ENCODE measurements at places on chromosomes 2 and 18.

- peak; percentile 43 for DNase-seq
- no peak overlapping the region for H3K27ac ChIP-seq
- H3K27me3 ChIP-seq, result no peaks in the 10 kb centered on the region
- H3K4me1 ChIP-seq, result no peaks in the 10 kb centered on the region
- no peak overlapping the region for H3K4me3 ChIP-seq
Measured at GRCh38 chr2:6352906-6353515, 512.7 kb downstream of the CMPK2 start.

DNA sequence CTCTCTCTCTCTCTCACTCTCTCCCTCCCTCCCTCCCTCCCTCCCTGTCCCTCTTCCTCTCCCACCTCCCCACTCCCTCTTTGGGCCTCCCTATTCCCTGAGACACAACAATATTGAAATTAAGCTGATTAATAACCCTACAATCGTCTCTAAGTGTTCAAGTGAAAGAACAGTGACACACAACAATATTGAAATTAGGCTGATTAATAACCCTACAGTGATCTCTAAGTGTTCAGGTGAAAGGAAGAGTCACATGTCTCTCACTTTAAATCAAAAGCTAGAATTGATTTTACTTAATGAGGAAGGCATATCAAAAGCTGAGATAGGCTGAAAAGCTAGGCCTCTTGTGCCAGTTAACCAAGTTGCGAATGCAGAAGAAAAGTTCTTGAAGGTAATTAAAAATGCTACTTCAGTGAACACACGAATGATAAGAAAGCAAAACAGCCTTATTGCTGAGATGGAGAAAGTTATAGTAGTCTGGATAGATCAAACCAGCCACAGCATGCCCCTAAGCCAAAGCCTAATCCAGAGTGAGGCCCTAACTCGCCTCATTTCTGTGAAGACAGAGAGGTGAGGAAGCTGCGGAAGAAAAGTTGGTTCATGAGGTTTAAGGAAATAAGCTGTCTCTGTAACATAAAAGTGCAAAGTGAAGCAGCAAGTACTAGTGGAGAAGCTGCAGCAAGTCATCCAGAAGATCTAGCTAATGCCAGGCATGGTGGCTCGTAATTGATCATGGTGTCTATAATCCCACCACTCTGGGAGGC is 21.3 kb downstream of the MALT1 start:
- DNase-seq, result no peak
- H3K27me3 ChIP-seq, result 0 out of 2 replicates have a peak, but pooled peaks cover 3% of the 10 kb centered on the region

GRCh38 chr2:223383315-223383714 is 218.8 kb downstream of the SCG2 start:
- peaks cover 13% of the 10 kb centered on the region for H3K4me1 ChIP-seq
- H3K27ac ChIP-seq, result no peak overlapping the region
- H3K36me3 ChIP-seq, result no peaks in the 10 kb centered on the region
- H3K4me3 ChIP-seq, result no peak overlapping the region
- H3K27me3 ChIP-seq, result no peaks in the 10 kb centered on the region

DNA sequence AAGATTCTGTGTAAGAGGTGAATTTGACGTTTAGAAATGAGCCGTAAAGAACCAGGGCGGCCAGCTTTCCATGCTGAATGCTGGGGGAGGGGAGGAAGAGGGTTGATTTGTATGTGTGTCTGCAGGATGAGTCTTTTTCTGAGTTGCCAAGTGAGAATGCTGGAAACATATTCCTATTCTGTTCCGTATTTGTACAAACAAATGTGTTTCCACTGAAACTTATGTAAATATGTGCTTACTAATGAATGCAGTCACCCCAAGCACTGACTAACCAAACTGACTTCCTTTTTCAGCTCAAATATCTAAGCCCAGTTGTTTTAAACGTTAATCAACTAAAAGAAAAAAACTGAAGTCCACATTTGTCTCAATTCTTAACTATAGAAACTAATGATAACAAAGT is 74.9 kb upstream of the APCDD1 start:
- peak overlapping the region; percentile 97 for H3K27ac ChIP-seq
- DNase-seq, result peak; percentile 85
- H3K27me3 ChIP-seq, result peaks cover 2% of the 10 kb centered on the region
- H3K36me3 ChIP-seq, result 0 out of 2 replicates have a peak, but pooled peaks cover 7% of the 10 kb centered on the region
- peaks cover 83% of the 10 kb centered on the region for H3K4me1 ChIP-seq

- H3K27me3 ChIP-seq, result peaks cover 40% of the 10 kb centered on the region
- no peak overlapping the region for H3K4me3 ChIP-seq
- peaks cover 10% of the 10 kb centered on the region for H3K4me1 ChIP-seq
- no peak for DNase-seq
Measured at GRCh38 chr2:96112501-96113366, 3.6 kb downstream of the ADRA2B start.

DNA sequence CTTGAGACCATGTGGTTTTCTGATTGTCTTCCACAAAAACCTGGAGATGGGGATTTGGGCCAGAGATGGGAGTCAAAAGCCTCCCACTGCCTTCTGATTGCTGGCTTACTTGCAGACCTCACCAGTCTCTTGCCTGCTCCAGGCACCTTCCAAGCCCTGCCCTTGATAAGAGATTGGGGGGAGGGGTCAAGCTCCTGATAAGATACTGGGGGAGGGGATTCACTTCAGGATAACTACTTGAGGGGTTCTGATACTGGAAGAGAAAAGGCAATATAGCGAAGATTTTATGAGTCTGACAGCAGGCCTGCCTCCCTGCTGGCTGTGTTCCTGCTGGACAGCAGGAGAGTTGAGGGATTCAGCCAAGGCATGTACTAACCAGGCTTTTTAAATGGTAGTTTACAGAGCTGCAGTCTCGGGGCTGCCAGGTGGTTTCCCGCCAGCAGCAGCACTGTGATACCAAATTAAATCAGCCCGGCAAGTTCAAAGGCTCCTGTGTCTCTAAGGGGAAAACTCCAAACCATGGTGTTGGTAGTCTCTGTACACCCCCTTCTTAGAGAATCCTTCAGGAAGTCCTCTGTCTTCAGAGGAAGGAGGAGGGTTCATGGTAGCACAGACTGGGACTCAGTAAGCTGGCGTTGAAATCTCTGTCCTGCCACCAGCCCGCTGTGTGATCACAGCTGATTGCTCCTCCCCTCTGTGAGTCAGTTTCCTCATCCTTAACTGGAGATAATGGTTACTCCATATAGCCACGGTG is 58.3 kb downstream of the FBXO36 start:
- H3K4me3 ChIP-seq, result peak overlapping the region; percentile 66
- peaks cover 11% of the 10 kb centered on the region for H3K4me1 ChIP-seq
- H3K36me3 ChIP-seq, result no peaks in the 10 kb centered on the region
- H3K27me3 ChIP-seq, result peaks cover 2% of the 10 kb centered on the region

- H3K4me3 ChIP-seq, result peak overlapping the region; percentile 40
- no peaks in the 10 kb centered on the region for H3K27me3 ChIP-seq
- H3K27ac ChIP-seq, result peak overlapping the region; percentile 62
- peak; percentile 33 for DNase-seq
Measured at GRCh38 chr2:231111987-231112386, 12.9 kb downstream of the HTR2B start.

DNA sequence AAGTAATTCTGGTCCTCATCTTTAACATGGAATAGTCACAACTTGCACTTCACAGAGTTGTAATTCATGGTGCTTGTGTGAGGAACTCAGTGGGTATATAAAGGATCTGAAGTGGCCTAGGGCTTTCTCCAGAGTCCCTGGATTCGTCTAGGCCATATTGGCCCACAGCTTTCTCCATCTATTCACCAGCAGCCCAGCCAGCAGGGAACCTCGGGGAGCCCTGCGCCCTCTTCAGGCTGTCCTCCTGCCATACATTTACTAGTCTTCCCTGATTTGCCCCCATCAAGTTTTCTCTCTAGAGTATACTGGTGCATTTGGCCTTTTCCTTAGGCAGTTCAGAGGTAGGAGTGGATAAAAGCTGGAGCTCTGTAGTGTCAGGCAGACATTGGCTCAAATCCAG is 278.3 kb downstream of the MYCN start:
- no peaks in the 10 kb centered on the region for H3K4me1 ChIP-seq
- no peaks in the 10 kb centered on the region for H3K36me3 ChIP-seq
- H3K27me3 ChIP-seq, result peaks cover 2% of the 10 kb centered on the region

Measured in HFFc6 (cell line).